LoVo (cell line): ENCODE measurements at places on chromosomes 2 and 18.

GRCh38 chr2:223536546-223536945, 65.6 kb downstream of the SCG2 start:
- DNase-seq = no peak

- no peak for DNase-seq
Measured at GRCh38 chr2:215392164-215392563, 43.7 kb downstream of the FN1 start.

DNA sequence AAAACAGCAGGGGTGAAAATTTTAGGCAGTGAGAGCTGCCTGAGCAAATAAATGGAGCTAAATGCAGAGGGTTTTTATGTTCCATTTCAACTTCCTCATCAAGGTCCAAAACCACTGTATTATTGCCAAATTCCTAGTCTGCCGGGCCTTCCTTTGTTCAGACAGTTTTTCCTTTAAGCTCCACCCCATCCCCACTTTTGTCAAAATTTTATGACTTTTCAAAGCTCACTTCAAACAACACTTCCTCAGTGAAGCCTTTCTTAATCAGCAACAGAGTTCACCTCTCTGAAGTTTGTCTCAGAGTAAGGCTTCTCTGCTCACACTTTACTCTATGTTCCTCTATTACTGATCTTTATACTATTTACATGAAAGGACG, 81.3 kb downstream of the CERKL start:
- no peak for DNase-seq

DNA sequence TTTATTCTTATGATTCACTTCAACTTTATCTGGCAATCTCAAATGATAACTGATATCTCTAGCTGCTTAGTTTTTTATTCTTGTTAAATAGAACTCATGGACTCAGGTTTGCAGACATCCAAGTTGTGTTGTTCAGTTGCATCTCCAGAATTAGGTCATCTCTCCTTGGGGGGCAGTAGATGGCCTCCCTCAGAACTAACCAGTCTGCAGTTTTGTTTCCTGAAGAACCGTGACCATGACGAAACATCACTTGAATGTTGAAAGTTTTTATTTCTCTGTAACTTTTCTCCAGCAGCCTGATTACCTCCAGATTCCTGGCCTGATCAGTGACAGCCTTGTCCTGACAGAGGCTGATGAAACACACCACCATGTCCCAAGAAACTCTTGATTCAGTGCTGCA, 321.5 kb downstream of the GALNT13 start:
- DNase-seq = no peak

DNA sequence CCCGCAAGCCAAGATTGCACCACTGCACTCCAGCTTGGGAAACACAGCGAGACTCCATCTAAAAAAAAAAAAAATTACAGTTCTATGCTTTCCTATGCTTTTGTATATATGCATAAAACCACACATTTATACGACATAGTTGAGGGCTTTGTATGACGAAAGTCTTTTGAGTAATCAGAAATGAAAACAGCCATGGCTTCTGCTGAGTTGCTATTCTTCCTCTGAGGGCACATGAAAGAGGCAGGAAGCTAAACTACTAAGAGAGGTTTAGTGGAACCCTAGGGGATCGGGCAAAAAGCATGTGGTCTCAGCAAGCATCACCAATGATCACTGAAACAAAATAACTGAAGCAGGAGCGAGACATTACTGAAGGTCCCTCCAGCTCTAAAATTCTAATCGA, 99.6 kb downstream of the ZAP70 start:
- DNase-seq = no peak

GRCh38 chr2:41935825-41936224, 112.0 kb upstream of the PKDCC start:
- no peak for DNase-seq

- DNase-seq = no peak
Measured at GRCh38 chr18:58893388-58894099, 28.9 kb downstream of the ZNF532 start.

- DNase-seq = no peak
Measured at GRCh38 chr2:169324581-169325260, 37.6 kb downstream of the LRP2 start.

DNA sequence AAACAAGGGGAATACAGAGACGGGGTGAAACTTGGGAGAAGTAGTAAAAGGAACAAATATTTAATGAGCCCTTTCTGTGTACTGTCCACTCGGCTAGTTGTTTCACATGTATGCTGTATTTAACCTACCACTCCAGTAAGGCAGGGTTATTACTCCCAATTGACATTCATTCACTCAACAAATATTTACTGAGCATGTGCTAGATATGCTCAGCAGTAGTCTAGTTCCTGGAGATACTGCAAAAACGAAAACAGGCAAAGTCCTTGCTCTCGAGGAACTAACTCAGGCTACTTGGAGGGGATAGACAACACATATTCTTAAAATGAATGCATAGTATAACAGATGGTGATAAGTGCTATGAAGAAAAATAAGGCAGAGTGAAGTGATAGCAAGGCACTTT, 207.3 kb downstream of the SS18 start:
- DNase-seq = no peak

GRCh38 chr2:42755191-42755880, 8.6 kb downstream of the OXER1 start:
- no peak for DNase-seq

GRCh38 chr2:65626831-65627230, 194.4 kb upstream of the SPRED2 start:
- DNase-seq = no peak

DNA sequence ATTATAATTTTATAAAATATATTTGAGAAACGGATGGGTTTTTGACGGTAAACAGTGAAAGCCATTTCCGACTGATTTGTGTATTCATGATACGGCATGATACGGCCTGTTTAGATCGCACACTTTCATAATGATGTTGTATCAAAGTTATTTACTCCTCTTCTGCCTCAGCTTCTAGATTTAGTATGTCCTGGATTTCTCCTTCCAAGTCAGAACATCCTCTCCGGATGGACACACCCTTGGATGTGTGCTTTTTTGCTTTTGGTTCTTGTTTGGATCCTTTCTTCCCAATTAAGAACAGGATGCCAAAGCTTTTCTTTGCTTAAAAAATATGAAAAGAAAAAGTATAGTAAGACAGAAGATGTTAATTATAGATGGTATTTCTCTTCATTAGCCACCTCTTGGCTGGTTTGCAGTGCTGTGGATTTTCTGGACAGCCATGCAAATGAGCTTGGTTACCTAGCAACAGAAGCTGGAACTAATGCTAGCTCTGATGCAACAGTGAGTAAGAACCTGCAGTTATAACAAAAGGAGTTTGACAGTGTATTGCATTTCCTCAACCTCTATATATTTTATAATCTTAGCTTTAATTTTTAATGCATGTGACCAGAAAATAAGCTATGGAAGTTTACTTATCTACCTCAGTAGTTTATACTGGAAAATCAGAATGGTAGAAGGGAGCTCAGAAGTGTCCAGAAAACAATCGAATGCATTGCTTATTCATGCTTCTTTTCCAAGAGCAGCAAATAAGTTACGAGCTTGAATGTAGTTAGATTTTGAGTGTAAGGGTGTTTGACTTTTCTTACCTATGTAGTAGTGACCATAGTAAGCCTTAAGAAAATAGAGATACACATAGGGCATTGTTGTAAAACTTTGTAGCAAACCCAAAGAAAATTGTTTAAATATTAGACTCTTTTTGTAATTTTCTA, 27.9 kb downstream of the RMND5A start:
- DNase-seq = peak; percentile 67

DNA sequence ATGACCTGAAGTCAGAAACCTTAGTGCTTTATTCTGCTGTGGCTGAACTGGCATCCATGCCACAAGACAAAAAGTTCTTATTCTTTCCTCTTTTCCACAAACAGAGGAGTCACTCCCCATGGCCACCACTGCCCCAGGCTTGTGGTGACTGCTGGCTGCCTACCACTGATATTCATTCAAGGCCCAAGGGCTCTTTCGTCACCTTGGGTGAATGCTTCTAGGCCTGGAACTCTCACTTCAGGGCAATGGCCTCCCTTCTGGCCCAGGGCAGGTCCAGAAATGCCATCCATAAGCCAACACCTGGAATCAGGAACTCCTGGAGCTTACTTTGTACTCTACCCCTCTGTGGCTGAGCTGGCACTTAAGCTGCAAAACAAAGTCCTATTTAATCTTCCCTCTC, 109.8 kb downstream of the NAT8 start:
- DNase-seq = no peak

DNA sequence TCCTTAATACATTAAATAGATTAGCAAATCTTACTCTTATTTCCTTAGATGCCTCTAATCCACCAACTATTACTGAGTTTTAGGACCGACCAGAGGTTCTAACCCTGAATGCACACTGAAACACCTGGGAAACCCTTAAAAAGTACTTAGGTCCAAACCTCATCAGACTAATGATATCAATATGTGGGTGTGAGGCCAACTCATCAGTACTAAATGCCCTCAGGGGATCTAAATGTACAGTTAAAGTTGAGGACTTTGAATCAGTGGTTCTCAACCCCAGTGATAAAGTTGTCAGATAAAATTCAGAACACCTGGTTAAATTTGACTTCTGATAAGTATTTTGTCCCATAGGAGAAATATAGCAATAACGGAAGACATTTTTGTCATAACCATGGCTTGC, 20.9 kb downstream of the MMADHC start:
- no peak for DNase-seq

DNA sequence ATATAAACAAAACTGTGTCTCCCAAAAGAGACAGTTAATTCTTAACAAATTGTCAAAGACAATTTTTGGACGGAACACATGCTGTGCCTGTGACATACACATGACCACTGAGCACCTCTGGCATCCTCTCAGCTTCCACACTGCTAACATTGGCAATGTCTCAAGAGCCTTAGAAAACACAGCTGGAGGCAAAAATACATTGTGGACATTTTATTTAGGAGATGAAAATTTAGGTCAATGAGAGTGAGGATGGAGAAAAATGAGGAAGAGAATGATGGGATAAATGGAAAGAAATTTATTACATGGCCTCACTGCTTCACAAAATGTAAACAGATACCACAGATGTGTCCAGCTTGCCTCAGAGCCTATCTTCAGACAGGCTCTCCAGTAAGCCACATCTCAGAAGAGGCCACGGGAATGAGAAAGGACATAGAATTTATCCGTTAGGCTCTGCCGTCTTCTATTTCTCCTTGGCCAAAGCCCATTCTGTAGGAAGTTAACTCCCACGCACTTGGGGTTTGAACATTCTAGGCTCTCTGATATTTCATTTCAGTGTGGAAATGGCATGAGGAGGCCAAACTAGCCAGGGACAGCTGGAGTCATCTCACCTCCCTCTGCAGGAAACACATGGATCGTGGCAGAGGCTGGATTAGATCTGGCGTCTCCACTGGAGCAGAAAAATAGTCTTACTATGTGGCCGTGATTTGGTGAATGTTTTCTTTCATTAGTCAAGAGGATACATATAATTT, 519.4 kb upstream of the DSEL start:
- no peak for DNase-seq

DNA sequence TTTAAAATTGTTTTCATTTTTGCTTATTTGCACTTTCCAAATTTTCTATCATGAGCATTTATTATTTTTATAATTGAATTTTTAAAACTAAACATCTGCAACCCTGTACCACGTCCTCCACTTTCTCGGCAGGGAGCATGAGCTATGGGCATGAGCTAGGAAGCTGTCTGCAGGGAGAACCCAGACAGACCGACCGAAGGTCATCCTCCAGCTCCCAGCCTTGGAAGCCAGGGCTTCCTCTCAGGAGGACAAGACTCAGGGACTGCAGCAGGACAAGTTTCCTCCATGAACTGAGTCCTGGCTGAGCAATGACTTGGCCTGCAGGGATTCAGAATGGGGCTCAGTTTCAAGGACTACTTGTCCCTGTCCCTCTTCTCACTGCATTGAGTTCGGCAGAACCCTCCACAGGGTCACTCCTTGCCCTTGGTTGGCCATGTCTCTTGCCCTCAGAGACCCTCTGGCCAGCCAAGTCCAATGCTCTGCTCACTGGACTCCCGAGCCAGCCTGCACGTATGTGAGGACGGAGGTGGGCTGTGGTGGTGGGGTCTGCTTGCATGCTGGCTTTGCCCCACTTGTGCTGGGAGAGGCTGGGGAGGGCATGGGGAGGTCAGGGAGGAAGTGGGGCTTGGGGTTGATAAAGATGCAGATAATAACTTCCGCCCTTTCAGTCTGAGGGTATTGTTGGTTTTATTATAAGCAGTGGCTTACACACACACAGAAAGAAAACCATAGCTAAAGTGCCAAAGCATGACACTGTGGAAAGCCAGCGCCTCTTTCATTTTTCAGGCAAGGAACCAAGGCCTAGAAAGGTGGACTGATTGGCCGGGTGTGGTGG, 6.6 kb downstream of the NMUR1 start:
- no peak for DNase-seq

DNA sequence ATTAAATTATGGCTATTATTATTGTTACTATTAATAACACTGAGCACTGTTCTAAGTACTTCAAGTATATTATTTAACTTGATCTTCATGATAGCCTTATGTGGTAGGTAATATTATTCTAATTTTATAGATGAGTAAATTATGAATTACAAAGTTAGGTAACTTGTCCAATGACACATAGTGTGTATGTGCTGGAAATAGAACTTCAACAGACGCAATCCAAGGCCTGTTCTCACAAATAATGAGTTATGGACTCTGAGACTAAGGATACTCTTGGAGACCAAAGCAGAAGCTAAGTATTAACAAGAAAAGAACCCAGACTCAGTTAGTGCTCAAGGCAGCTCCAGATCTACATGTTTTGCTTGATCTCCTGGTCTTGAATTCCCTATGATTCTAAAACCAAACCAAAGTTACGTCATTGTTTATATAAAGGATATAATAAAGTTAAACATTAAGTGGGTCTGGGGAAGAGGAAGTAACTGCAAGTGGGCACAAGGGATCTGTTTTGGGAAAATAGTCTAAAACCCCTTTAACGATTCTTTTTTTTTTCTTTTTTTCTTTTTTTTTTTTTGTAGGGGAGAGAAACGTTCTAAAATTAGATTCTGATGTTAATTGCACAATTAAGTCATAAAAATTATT, 211.3 kb downstream of the ERBB4 start:
- no peak for DNase-seq

- no peak for DNase-seq
Measured at GRCh38 chr2:67898595-67898994, 164.2 kb downstream of the C1D start.

DNA sequence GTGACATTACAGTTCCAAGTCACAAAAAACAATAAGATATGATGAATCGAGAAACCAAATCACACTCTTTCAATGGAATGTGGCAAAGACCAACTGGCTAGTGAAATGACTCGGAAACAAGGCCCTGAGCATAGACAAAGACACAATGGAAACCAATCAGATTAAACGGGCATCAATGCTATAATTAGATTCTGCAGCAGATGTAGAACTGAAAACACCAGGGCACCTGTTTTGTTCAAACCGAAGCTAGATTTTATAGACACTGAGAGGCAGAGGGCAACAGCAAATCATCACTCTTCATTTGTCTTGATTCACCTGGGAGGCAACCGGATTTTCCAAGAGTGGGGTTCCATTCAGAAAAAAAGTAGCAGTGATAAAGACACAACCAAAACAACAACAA, 92.8 kb upstream of the BARD1 start:
- DNase-seq = no peak

GRCh38 chr18:55038162-55038561, 78.9 kb upstream of the CCDC68 start:
- DNase-seq = no peak
